LoVo (cell line): ENCODE measurements at places on chromosomes 4 and X.

DNA sequence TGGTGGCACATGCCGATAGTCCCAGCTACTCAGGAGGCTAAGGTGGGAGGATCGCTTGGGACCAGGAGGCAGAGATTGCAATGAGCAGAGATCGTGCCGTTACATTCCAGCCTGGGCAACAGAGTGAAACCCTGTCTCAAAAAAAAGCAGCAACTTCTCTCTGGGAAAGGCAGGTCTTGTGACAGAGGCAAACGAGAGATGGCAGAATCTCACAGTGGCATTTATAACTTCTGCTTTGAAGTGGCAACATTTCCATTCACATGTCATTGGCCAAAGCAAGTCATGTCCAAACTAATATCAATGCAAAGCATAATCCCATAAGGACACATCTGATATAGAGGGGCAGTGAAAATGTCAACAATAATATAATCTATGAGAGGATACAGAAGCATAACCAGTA is 79.8 kb downstream of the PPEF2 start:
- no peak for DNase-seq

- DNase-seq: no peak
These were observed 225.4 kb upstream of the AGA start for GRCh38 chr4:177667687-177668086.

- DNase-seq: no peak
These were observed 30.3 kb downstream of the AMMECR1 start for GRCh38 chrX:110287605-110288004.

- DNase-seq: no peak
These were observed 5.2 kb upstream of the IRF2 start for GRCh38 chr4:184479516-184479950.
